ENCODE measurements at places on chromosomes 1 and 21. TPM values are rescaled to one million over a fixed set of nuclear protein-coding genes. Genes with fewer than 3 reads are reported as not detected.

UAP1 gene
- 132 TPM for total RNA-seq

MIS18A gene
- total RNA-seq, result 6.4 TPM

PTPRU gene
- 12.0 TPM for total RNA-seq

TTC34 gene
- under 0.01 TPM for total RNA-seq

DCDC2B gene
- total RNA-seq, result not detected

TCHHL1 gene
- not detected for total RNA-seq
